ENCODE measurements at places on chromosomes 11 and 22. TPM values are rescaled to one million over a fixed set of nuclear protein-coding genes. Genes with fewer than 3 reads are reported as not detected.
A peak's percentile ranks its signal among the peaks of the same experiment; 100 is the strongest.

Gene LRRC75B
- 5.9 TPM for total RNA-seq

GRCh38 chr11:16956538-16957153 lies 57.6 kb downstream of the PLEKHA7 start:
- no peak for DNase-seq

DNA sequence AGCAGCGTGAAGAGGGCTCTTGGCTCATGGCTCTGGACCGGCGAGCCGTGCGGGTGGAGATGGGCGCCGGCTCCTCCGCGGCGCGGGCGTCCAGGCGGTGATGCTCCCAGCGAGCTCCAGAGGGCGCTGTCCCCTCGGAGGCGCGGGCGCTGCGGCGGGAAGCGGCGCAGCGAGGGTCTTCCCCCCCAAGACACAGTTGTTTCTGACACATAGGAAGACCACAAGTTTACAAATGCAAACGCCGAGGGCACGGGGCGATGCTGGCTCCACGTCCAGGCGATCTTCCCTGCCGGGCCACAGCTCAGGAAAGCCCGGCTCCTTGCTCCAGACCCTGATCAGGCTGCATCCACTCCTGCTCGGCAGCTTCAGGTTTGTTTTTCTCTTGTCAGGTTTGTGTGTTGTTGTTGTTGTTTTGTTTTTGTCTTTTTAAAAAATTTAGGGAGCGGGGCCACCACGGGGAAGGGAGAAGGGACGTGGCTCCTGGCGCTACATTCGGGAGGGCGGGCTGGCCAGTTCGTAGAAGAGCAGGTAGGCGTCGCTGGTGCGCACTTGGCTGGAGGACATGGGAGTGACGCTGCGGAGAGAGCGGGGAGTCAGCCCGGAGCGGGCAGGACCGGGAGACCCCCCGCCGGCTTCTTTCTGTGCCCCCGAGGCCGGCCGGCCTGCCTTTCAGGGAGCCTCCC lies 10.0 kb upstream of the MFRP start:
- DNase-seq, result no peak

DNA sequence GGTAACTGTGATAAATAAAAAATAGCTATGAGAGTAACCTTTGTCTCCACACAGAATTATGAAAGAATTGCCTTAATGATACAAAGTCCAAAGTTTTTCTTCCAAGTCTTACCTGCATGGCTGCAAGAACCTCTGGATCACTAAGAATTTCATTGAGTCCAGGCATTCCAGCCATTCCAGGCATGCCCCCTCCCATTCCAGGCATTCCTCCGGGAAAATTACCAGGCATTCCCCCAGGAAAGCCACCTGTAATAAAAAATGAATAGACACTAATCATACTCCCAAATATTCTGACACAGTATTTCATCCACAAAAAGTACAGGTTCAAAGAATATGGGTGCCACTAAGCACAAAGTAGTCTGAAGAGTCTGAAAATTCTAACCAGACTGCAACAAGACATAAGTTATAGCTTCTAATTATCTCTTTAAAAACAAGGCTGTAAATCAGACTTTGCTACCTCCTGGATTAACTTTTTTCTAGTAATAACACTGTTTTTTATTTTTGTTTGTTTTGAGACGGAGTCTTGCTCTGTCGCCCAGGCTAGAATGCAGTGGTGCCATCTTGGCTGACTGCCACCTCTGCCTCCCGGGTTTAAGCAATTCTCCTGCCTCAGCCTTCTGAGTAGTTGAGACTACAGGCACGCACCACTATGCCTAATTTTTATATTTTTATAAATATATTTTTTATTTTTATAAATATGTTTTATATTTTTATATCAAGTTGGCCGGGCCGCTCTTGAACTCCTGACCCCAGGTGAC lies 8.0 kb upstream of the SLC25A17 start:
- DNase-seq, result no peak

Gene HPX
- not detected for total RNA-seq

DNA sequence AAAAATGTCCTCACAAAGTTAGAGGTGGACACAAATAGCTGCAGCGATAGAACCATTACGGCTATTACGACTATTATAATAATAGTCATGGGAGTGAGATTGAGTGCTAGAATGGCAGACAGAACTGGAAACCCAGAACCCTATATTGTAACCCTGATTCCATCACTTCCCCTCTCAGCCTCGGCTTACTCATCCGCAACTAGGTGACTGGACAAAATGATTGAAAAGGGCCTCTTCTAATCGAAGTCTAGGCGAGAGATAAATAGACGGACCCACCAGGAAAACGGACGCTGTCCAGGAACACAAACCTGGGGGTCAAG lies 629 bp downstream of the PSMA1 start:
- peak; percentile 1 for DNase-seq

DNA sequence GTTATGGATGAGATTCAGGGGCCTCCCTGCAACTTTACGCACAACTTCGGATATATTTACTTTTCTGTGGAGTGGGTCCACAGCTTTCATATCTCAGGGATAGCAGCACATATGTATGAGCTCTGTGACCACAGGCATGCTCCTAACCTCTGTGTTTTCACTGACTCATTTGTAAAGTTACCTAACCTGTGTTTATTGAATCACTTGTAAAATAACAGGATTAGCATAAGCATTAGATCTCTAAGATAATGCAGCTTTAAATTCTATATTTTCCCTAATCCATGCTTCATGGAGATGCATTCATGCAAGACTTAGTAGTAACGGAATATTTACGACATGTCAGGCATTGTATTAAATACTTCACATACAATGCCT lies 47.9 kb upstream of the DDI1 start:
- no peak for DNase-seq

DNA sequence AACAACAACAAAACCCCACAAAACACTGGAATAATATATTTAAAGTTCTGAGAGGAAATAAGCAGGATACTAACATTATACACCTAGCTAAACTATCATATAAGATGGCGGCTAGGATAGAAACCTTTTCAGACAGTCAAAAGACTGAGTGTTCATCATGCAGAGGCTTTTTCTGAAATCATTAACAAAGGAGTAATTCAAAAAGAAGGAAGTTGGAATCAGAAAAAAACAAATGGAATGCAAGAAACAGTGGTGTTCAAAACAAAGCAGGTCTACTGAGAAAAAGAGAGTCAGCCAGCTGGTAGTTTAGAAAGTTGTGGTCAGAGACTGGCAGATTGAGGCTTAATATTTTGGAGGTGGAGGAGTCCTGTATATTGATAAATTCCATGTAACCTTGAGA lies 30.1 kb upstream of the ZBTB44 start:
- DNase-seq, result no peak

- DNase-seq, result no peak
Observed at GRCh38 chr11:119501777-119502405, 78.9 kb upstream of the THY1 start.

Gene CHST1
- total RNA-seq, result not detected

- no peak for DNase-seq
Observed at GRCh38 chr11:64802370-64803157, 450 bp downstream of the MAP4K2 start.

DNA sequence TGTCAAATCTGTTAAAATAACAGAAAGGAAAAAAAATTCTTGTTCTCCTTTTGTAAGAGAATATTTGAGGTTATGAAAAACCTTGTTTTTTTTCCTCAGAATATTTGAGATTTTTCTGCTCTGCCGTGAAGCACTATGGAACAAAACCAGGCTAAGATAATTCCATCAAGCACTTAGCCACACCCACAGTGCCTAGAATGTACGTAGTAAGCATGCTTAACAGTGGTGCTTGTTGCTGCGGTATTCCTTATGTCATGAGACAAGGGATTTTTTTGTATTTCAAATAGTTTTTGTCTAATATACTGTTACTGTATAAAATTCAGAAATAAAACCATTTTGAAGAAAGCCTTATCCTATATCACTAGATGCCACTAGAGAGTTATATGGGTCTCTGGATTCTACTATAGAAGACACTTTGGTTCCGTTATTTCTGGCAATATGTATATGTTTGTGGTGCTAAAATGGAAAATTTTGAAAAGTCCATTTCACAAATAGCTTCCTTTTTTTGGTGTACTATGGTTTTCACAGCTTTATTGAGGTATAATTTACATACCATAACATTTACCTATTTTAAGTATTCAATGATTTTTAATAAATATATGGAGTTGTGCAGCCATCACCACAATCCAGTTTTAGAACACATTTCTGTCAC lies 23.7 kb downstream of the PDHX start:
- no peak for DNase-seq

Gene USP2
- total RNA-seq, result 2.1 TPM

DNA sequence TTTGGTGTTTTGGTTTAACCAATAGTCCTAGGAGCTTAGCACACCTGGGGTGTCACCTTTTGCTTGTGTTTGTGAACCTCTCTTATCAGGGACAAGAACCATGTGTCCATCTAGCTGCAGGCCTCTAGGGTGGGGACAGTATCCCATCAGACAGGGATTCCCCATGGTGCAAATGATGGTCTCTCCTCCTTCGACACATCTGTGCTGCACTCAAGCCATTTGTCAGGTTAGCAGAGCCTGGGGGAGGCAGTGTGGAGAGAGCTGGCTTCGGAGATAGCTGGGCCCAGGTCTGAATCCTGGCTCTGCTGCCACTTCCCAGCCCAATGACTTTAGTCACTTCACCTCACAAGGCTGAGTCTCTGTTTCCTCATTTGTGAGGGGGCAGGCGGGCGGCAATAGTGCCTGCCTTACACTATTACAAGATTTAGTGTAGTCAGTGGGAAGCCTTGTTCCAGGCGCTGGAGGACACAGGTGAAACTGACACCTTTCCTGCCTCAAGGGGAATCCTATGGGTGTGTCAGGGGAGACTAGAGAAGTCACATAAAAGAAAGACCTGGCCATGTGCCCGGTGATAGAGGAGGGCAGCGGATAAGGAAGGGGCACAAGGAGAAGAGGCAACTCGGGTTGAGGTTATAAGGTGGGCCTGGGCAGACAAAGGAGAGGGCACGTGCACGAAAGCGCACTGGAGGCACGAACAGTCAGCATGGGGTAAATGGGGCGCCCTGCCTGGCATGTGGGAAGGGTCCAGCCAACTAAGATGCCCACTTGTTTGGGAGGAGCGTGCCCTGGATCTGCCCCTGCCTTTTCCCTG lies 12.6 kb downstream of the KLHL35 start:
- DNase-seq, result no peak

Gene MIOX
- 0.35 TPM for total RNA-seq

DNA sequence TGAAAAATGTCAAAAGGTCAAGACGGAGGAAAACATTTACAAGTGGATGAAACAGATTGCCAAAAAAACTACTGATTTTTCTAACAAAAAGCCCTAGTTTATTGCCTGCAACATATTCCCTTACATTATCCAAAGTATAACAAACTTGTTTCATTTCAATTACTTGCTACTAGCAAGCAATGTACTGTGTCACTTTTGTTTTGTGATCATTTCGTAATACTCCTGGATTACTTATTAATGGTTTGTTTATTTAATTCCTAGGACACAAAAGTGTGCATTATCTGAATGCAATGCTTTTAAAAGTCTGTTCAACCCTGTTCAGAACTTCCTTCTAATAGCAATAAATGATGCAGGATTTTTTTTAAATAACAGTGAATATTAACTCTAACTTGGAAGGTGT lies 50.9 kb downstream of the CCDC34 start:
- DNase-seq, result no peak

Gene OR52N4
- not detected for total RNA-seq

GRCh38 chr11:120109531-120109930 lies 28.4 kb downstream of the TRIM29 start:
- DNase-seq, result no peak

DNA sequence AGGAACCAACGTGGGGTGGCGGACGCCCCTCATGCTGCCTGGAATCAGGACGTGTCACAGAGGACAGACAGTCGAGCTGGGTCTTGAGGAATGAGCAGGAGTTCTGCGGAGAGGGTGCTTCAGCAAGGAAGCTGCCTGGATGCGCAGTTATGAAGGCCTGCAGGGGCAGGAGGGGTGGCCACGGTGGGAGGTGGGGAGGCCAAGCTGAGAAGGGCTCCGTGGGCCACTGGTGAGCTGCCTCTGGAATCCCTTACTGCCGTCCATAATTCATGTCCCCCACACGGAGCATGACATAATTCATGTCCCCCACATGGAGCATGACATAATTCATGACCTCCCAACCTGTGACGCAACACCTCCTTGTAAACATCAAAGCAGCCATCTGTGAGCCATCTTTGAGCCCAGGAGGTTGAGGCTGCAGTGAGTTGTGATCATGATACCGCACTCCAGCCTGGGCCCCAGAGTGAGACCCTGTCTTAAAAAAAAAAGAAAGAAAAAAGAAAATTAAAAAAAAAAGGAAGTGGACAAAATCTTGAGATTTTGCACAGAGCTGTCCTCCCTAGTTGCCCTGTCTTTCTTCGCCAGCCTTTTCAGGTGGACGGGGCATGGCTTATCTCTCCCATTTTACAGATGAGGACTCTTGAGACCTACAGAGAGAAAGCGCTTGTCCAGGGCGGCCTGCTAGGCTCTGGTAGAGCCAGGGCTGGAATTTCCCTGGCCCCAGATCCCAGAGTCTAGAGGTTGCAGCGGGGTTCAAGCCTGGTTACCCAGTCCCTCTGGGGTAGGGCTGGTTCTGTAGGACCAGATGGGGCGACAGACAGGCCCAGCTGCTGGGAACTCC lies 24.3 kb upstream of the PICK1 start:
- no peak for DNase-seq

DNA sequence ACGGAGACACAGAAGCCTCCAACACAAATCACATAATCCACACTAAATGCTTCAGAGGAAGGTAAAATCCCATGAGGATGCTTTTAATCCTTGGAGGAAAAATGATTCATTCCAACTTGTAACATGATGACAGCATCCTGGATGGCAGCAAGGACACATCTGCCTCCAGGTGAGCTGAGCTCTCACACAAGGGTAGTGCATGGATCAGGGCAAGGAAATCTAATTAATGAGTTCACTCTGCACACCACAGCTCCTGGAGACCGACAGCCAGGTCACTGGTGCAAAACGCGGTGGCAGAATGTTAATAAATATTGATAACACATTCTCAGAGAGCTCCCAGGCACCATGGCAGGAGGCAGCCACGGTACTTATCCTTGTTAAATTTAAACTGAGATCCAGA lies 40.3 kb upstream of the CYP2D6 start:
- no peak for DNase-seq

DNA sequence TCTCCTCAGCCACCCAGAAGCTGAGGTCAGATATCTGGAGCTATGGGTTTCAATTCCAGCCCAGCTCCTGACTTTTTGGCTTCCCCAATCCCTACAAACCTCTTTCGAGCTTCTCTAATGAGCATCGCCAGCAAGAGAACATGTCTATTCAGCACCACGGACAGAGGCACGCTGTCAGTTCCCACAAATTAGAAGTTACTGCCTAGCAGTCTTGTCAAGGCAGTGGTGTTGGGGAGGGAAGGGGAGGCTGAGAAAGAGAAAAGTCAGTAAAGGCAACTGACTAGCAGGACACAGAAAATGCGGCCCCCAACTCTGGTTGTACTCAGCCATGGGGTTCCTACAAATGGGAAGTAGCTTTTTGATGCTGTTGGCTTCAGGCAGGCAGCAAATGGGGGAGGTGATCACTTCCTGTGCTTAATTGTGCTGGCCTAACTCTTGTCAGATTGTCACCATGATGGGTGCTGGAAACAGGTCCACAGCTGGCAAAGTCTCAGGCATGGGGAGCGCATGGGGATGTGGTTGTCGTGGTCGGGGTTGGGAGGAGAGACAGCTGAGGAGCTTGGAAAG lies 205.9 kb downstream of the ST3GAL4 start:
- DNase-seq, result peak; percentile 33
